Activated T-cell treated with anti-CD3 and anti-CD28 coated beads for 1 hour (primary cell): ENCODE measurements at places on chromosomes 11 and 22.

GRCh38 chr22:25153961-25154666 is 45.5 kb upstream of the CRYBB3 start:
- no peak for DNase-seq

- DNase-seq: peak; percentile 39
Measured at GRCh38 chr11:83194281-83195142, 1.0 kb downstream of the ANKRD42 start.

- DNase-seq: no peak
Measured at GRCh38 chr11:91308069-91308468, 916.5 kb upstream of the FAT3 start.

- DNase-seq: no peak
Measured at GRCh38 chr11:79461144-79461543, 20.3 kb upstream of the TENM4 start.

DNA sequence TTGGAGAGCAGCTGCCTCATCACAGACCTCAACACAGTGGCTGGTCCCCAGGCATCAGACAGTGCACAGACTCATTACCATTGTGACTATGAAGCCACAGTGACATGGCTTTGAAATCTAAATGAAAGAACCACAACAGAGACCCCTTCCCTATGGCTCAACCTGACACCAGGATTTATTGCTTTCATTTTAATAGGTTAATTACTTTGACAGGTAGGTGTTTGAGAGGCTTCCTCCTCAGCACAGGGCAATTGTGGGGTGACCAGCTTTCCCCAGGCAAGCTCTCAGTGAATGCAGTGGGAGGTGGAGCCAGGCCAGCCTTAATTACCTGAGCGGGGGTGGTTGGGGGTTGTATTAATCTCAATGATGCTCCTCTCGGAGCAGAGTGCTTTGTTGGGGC is 102.3 kb downstream of the CHST1 start:
- no peak for DNase-seq

- DNase-seq: no peak
Measured at GRCh38 chr22:41401781-41402648, 20.3 kb downstream of the TEF start.
